Psoas muscle (tissue), 8 donors: ENCODE measurements at places on chromosomes 2 and 18. TPM values are rescaled to one million over a fixed set of nuclear protein-coding genes. Genes with fewer than 3 reads are reported as not detected.
A peak's percentile ranks its signal among the peaks of the same experiment; 100 is the strongest.

GRCh38 chr2:69817729-69818501, 11.5 kb upstream of the GMCL1 start:
- no peak overlapping the region for H3K4me3 ChIP-seq
- no peaks in the 10 kb centered on the region for H3K27me3 ChIP-seq
- H3K4me1 ChIP-seq = no peaks in the 10 kb centered on the region

- DNase-seq = no peak
- no peaks in the 10 kb centered on the region for H3K27me3 ChIP-seq
- no peak overlapping the region for H3K27ac ChIP-seq
- H3K4me3 ChIP-seq = no peak overlapping the region
Observed at GRCh38 chr18:48860269-48861180, 90.2 kb downstream of the SMAD7 start.

GRCh38 chr2:179140571-179140970, 90.6 kb upstream of the CCDC141 start:
- peaks cover 15% of the 10 kb centered on the region for H3K36me3 ChIP-seq
- DNase-seq = no peak
- peaks cover 9% of the 10 kb centered on the region for H3K4me1 ChIP-seq
- H3K27me3 ChIP-seq = no peaks in the 10 kb centered on the region

- no peak for DNase-seq
- H3K36me3 ChIP-seq = no peaks in the 10 kb centered on the region
- H3K4me1 ChIP-seq = no peaks in the 10 kb centered on the region
- H3K27ac ChIP-seq = no peak overlapping the region
Observed at GRCh38 chr2:201269764-201270163, 9.4 kb downstream of the CASP8 start.

PRKD3 gene
- total RNA-seq = 17.1 TPM

GRCh38 chr2:208134928-208135586, 5.4 kb upstream of the CRYGC start:
- H3K36me3 ChIP-seq = no peaks in the 10 kb centered on the region
- H3K4me3 ChIP-seq = no peak overlapping the region
- no peaks in the 10 kb centered on the region for H3K27me3 ChIP-seq
- no peaks in the 10 kb centered on the region for H3K4me1 ChIP-seq
- DNase-seq = no peak

GRCh38 chr2:229688141-229688540, 26.2 kb downstream of the DNER start:
- no peak for DNase-seq
- no peaks in the 10 kb centered on the region for H3K36me3 ChIP-seq
- no peaks in the 10 kb centered on the region for H3K4me1 ChIP-seq
- no peak overlapping the region for H3K4me3 ChIP-seq
- no peaks in the 10 kb centered on the region for H3K27me3 ChIP-seq

PRSS56 gene
- 3.4 TPM for total RNA-seq

DNA sequence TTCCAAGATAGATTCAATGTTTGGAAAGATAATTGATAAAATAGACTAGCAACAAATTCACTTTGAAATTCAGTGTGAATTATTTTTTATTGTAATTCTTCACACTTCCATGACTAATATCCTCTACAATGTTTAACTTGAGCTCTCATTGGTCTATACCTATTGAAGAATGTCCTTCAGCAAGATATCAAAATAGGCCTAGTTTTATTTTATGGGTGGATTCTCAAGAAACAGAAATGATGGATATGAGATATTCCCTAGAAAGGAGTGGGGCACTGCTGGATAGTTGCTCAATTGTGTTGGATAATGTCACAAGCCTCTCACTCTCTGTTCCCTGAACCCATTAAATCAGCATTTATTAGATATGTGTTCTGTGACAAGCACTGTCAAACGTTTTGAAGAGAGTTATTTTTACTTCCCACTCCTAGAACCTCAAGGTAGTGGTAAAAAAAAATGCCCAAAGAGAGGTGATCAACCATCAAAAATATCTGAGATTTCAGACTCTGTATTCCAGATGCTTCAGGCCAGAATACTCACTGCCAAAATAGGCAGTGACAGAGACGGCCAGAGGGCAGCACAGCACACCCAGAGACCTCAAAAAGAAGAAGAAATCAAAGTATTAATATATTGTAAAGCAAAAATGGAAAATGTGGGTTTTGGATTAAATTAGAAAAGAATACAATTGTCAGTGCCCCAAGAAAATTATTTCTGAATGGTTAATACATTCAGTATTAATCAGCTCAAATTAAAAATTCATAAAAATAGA, 87.5 kb downstream of the TRIB2 start:
- no peaks in the 10 kb centered on the region for H3K27me3 ChIP-seq
- no peaks in the 10 kb centered on the region for H3K4me1 ChIP-seq
- no peak overlapping the region for H3K27ac ChIP-seq

DNA sequence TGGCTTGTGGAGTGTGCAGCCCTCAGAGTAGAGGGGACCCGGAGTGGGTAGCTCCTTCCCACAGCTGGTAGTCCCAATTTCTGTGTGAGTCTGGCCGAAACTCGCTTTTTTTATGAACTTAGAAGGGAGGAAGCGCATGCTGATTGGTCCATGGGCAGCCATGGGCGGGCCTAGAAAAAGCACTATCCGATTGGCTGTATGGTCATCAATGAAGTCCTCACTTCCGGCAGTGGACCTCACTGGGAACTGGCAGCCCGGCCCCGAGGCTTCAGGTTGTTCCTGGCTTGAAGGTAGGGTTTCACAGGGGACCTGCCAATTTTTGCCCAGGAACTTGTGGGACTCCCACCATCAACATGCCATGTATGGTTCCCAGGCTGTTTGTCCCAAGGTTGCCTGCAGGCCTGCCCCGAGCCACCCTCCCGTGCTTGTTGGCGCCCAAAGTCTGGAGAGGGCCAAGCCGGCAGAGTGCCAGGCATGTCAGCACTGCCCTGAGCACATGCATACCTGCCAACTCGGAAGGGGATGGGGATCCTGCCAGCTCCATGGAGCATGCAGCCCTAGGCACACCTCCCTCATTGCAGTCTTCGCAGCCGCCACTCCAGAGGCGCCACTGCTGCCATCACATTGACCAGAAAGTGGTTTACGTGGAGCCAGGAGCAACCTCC, 98.5 kb downstream of the ATP9B start:
- no peak overlapping the region for H3K4me3 ChIP-seq
- no peaks in the 10 kb centered on the region for H3K4me1 ChIP-seq
- DNase-seq = no peak
- peaks cover 12% of the 10 kb centered on the region for H3K36me3 ChIP-seq

DNA sequence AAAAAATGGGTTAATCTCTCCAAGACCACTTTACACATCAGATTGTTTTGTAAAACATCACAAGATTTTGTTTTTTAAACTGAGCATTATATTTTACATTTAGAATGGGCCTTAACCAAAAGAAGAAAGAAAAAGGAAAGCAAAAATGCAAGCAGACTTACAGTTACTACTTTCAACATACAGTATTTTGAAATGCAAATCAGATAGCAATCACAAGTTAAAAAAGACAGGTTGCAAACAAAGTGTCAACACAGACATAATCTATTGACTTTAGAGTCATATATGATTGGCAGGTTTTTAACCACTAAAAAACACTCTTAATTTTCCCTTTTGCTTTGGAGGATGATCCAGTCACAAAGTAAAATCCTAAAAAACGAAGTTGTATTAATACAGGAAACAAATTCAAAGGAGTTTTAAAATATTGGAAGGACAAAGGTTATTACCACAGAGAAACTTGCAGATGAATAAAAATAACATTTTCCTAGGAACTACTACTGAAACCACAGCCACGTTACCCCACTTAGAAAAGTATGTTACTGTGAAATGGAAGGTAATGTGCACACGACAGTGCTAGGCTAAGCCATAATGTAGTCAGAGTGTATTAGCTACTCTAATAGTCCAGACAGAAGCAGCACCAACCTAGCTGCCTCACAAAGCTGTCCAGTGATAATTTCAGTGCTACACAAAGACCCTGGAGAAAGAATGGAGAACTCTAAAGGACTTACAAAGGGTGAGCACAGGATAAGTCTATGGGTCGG, 22.9 kb downstream of the DARS1 start:
- peaks cover 5% of the 10 kb centered on the region for H3K4me1 ChIP-seq
- no peaks in the 10 kb centered on the region for H3K27me3 ChIP-seq
- no peak for DNase-seq
- H3K4me3 ChIP-seq = no peak overlapping the region

GRCh38 chr18:8617907-8618306, 8.7 kb downstream of the RAB12 start:
- DNase-seq = no peak
- H3K36me3 ChIP-seq = no peaks in the 10 kb centered on the region
- peaks cover 63% of the 10 kb centered on the region for H3K4me1 ChIP-seq
- H3K4me3 ChIP-seq = no peak overlapping the region

DNA sequence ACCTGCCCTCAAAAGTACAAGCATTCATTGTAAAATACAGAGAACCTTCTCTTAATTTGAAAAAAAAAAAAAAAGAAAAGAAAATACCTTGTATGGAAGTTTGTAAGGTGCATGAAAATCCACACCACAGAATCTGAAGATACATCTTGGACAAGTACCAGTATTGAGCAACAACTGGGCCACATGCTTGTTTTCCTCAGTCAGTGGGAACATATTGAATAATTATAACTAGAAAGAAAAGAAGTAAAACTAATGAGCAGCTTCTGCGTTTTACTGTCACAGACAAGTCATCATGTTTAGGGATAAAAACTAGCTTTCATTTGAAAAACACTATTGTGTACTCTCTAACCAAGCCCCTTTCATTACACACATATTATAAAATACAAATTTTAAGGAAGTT, 5.8 kb upstream of the PEX13 start:
- DNase-seq = no peak
- peaks cover 17% of the 10 kb centered on the region for H3K36me3 ChIP-seq
- no peaks in the 10 kb centered on the region for H3K27me3 ChIP-seq
- H3K4me1 ChIP-seq = peaks cover 26% of the 10 kb centered on the region
- peak overlapping the region; percentile 23 for H3K4me3 ChIP-seq

DNA sequence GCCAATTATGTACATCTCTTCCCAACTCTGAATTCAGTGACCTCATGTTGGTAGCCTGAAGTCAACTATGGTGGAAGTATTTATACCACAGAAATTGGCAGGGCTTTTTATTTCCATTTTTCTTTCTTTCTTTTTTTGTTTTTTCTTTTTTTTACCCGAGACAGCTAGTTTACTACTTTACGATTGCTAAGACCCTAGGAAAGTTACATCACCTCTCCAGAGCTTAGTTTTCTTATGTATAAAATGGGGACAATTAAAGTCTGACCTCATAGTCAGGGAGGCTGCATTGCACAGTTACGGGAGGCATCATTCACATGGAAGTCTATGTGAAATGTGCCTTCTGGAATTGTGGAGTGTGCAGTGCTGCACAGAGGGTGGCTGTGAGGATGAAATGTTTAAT, 194.3 kb downstream of the MTX2 start:
- no peaks in the 10 kb centered on the region for H3K36me3 ChIP-seq
- no peak overlapping the region for H3K4me3 ChIP-seq

DNA sequence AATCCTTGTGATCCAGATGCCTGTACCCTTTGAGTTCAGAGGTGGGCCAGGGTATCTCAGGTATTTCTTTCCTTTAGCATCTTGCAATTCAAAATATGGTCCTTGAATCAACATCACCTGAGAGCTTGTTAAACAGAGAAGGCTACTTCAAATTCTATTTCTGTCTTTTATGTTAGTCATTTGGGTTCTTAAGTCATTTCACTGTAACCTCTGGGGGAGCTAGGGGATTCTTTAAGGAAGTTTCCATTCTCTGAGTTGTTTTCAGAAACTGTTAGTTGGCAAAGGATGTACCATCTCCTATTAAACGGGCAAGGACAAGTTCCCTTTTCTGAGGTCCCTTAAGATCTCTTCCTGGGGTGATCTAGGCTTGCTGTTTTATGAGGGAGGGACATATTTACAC, 16.6 kb downstream of the CFLAR start:
- DNase-seq = no peak
- peak overlapping the region; percentile 100 for H3K4me3 ChIP-seq
- no peaks in the 10 kb centered on the region for H3K27me3 ChIP-seq
- peak overlapping the region; percentile 100 for H3K27ac ChIP-seq

IL1RL2 gene
- total RNA-seq = 0.43 TPM

DNA sequence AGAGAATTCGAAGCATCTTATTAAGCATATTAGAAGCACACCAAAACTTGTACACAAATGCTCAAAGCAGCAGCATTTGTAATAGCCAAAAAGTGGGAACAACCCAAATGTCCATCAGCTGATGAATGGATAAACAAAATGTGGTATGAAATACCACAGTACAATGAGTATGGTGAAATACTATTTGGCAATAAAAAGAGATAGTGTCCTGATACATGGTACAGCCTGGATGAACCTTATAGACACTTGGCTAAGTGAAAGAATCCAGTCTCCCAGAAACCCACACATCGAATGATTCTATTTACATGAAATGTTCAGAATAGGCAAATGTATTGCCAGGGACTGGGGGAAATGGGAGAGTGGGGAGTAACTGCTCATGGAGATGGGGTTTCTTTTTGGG, 3.0 kb downstream of the SPATA3 start:
- H3K36me3 ChIP-seq = no peaks in the 10 kb centered on the region
- peaks cover 51% of the 10 kb centered on the region for H3K27me3 ChIP-seq
- DNase-seq = no peak
- H3K4me1 ChIP-seq = no peaks in the 10 kb centered on the region

GRCh38 chr2:168135630-168136029, 111.8 kb downstream of the STK39 start:
- H3K4me3 ChIP-seq = no peak overlapping the region
- no peak overlapping the region for H3K27ac ChIP-seq
- no peaks in the 10 kb centered on the region for H3K36me3 ChIP-seq
- H3K4me1 ChIP-seq = no peaks in the 10 kb centered on the region

ATAD2B gene
- total RNA-seq = 8.7 TPM

DNA sequence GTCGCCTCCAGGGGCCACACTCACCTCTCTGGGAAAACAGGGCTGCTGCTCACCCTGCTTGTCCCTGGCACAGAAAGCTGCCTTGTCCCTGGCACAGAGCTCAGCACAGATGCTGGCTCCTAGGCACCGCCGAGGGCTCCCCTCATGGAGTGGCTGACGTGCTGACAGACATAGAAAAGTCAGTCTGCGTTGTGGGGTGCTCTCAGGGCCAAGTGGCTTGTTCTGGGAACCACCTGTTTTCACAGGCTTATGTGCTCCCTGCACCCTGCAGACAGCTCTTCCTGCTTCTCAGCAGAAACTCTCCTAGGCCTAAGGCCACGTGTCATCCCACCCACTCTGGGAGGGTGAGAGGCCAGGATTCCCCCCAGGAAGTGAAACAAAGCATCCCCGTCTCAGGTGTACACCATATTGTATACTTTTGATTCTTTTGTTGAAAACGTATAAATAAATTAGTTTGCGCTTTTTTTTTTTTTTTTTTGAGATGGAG, 84.7 kb upstream of the TMEM200C start:
- DNase-seq = no peak
- H3K4me1 ChIP-seq = no peaks in the 10 kb centered on the region

- H3K27ac ChIP-seq = no peak overlapping the region
- H3K27me3 ChIP-seq = no peaks in the 10 kb centered on the region
- H3K36me3 ChIP-seq = no peaks in the 10 kb centered on the region
- peaks cover 12% of the 10 kb centered on the region for H3K4me1 ChIP-seq
Observed at GRCh38 chr2:159084384-159085370, 116.2 kb downstream of the TANC1 start.

VSNL1 gene
- 0.12 TPM for total RNA-seq

- no peak overlapping the region for H3K27ac ChIP-seq
- H3K4me1 ChIP-seq = no peaks in the 10 kb centered on the region
- no peaks in the 10 kb centered on the region for H3K27me3 ChIP-seq
- H3K36me3 ChIP-seq = no peaks in the 10 kb centered on the region
Observed at GRCh38 chr18:31070206-31070605, 27.7 kb upstream of the DSC3 start.

GRCh38 chr2:28583899-28584553, 88.2 kb downstream of the PLB1 start:
- peak overlapping the region; percentile 97 for H3K27ac ChIP-seq
- peak overlapping the region; percentile 33 for H3K4me3 ChIP-seq
- H3K36me3 ChIP-seq = no peaks in the 10 kb centered on the region
- H3K27me3 ChIP-seq = no peaks in the 10 kb centered on the region
- H3K4me1 ChIP-seq = peaks cover 53% of the 10 kb centered on the region
- DNase-seq = peak; percentile 87
